ENCODE measurements at places on chromosomes 1 and 21.

GRCh38 chr1:85393490-85393889, 71.5 kb downstream of the DDAH1 start:
- no peak for DNase-seq

- no peak for DNase-seq
These were observed 17.8 kb upstream of the ADAM30 start for GRCh38 chr1:119914071-119914470.

GRCh38 chr1:161111117-161111516, 6.7 kb downstream of the PFDN2 start:
- DNase-seq, result no peak

- no peak for DNase-seq
These were observed 144.6 kb downstream of the LRIG2 start for GRCh38 chr1:113217447-113218208.

GRCh38 chr1:226823643-226824042, 46.8 kb upstream of the PSEN2 start:
- no peak for DNase-seq
